ENCODE measurements at places on chromosomes 4 and X. TPM values are rescaled to one million over a fixed set of nuclear protein-coding genes. Genes with fewer than 3 reads are reported as not detected.

DNA sequence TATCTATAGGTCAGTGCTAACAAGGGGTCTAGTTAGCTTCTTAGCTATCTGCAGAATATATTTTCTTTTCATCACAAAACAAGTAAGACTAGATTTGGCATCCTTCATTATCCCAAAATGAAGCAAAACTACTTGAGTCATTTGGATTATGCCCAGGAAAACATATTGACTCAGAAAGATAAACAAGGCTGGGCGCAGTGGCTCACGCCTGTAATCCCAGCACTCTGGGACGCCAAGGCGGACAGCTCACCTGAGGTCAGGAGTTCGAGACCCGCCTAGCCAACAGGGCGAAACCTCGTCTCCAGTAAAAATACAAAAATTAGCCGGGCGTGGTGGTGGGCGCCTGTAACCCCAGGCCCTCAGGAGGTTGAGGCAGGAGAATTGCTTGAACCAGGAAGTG, 18.0 kb upstream of the MND1 start:
- H3K4me1 ChIP-seq: no peaks in the 10 kb centered on the region
- peaks cover 18% of the 10 kb centered on the region for H3K27me3 ChIP-seq
- DNase-seq: no peak
- no peaks in the 10 kb centered on the region for H3K36me3 ChIP-seq

- H3K4me3 ChIP-seq: no peak overlapping the region
- H3K27me3 ChIP-seq: no peaks in the 10 kb centered on the region
- H3K4me1 ChIP-seq: no peaks in the 10 kb centered on the region
- H3K27ac ChIP-seq: no peak overlapping the region
- no peaks in the 10 kb centered on the region for H3K36me3 ChIP-seq
Observed at GRCh38 chr4:21366312-21366711, 582.3 kb downstream of the KCNIP4 start.

DNA sequence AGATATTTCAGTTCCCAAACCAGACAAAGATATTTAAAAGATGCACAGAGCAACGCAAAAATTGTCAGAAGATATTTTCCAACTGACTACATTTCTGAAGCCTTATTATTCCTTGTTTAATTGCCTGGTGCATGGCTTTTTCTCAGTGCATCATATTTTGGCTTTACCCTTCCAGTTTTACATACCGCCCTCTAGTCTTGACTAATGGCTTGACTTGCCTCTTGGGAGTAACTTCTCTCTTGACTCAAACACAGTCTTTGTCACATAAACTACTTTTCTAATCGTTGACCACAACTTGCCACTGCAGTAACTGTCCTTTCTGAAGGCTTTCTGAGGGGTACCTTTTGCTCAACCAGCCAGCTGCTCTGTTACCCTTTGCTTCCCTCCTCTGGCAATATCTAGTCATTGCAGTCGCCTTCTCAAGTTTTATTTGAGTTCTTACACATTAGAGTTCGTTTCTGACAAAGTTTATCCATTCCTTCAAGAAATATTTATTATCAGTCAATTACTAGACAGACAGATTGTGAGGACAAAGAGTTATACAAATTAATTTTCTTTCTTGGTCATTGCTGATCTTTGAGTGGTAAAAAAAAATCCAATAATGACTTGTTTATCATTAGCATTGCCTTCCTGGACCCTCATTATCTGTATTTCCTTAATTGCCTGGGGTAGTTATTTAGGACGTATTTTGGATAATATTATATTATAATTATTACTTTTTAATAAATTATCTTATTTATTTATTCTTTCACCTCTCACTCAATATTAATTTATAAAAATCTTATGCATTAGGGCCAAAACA, 506.9 kb upstream of the PCDH10 start:
- no peak overlapping the region for H3K27ac ChIP-seq
- no peaks in the 10 kb centered on the region for H3K36me3 ChIP-seq
- no peaks in the 10 kb centered on the region for H3K27me3 ChIP-seq
- H3K4me1 ChIP-seq: no peaks in the 10 kb centered on the region
- H3K4me3 ChIP-seq: no peak overlapping the region

DNA sequence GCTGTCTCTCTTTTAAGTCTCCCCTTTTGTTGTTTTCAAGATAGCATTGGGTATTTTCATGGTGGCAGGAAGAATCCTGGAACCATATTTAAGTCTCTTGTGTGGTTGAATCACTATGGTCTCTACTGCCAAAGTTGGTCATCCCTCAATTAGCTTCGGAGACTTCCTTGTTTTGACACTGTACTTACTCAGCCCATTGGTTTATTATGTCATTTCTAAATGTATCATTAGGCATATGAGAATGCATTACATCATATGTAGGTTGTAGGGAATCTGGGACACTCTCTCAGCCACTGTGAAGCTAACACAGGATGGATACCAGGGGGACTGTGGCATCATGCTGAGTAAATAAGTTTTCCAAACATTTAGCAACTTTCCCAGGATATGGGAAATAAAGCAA, 211.8 kb downstream of the DTHD1 start:
- no peak for DNase-seq
- H3K4me1 ChIP-seq: no peaks in the 10 kb centered on the region
- no peak overlapping the region for H3K27ac ChIP-seq
- no peak overlapping the region for H3K4me3 ChIP-seq
- no peaks in the 10 kb centered on the region for H3K36me3 ChIP-seq

DNA sequence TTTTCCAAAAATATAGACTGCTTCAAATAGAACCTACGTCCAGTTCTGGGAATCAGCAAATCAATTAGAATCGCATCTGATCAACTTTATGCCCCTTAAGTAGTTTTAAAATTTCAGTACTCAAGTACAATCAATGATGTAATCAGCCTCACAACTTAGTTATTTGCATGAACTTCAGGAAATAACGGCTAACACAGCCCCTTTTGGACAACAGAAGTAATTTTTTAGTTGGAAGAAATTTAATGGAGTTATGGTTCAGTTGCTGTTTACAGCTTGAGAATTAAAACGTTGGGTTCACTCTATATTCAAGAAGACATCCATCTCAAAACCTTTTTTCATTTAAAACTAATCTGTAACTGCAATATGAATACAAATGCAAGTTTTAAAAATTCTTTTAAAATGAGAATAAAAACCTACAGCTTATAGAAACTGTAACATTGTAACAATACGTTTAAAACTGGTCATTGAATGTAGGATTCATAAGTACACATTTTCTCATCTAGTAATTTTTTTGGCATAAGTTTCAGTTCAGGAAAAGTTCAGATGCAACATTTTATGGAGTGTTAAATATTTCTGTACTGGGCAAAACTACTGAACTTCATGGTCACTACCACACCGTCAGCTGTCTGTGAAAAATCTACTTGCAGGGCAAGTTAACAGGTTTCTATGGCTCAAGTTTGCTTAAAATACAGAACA, 956 bp downstream of the TAPT1 start:
- DNase-seq: no peak
- H3K27ac ChIP-seq: peak overlapping the region; percentile 87
- H3K27me3 ChIP-seq: no peaks in the 10 kb centered on the region
- peaks cover 22% of the 10 kb centered on the region for H3K36me3 ChIP-seq
- H3K4me1 ChIP-seq: peaks cover 48% of the 10 kb centered on the region

DNA sequence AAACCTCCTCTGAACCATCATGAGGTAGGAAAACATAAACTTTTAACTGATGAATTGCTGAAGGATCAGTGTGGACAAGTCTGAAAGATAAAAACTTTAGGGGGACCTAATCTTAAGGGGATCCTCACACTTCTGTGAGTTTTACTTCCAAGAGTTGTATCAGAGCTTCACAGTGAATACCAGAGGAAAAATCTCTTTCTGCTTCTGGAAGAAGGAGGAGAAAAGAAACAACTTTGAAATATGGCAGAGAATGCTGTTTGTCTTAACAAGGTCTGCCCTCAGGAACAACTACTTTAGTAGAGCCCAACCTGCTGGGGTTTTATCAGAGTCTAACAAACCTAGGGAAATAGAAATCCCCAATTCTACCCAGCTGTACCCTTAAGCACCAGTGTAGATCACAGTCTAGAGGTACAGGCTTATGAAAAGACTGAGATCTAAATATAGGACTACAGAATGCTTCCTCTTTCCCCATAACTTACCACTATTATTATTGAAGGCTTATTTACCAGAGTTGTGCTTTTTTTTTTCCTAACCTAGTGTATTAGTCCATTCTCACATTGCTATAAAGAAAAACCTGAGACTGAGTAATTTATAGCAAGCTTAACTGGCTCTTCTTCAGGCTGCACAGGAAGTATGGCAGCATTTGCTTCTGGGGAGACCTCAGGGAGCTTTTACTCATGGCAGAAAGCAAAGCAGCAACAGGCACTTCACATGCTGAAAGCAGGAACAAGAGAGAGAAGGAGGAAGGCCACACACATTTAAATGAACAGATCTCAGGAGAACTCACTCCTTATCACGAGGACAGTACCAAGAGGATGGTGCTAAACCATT, 167.9 kb downstream of the CAMK2D start:
- no peak for DNase-seq
- H3K4me3 ChIP-seq: no peak overlapping the region

DNA sequence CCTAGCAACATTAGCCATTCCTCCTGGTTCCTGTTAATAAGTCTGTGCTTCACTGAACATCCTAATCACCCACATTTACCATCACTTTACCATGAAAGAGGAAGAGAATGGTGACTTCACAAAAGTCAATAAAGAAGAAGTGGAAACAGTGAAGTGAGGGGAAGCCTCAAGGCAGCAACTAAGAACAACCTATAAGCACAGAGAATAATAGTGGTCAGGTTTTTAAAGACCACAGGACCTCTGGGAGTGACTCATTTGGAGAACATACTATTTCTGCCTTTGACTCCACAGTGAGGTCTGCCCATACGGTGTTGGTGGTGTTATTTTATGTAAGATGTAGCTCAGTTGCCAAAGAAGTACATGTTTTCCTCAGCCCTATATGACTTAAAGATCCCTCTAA, 86.0 kb upstream of the TET2 start:
- H3K27me3 ChIP-seq: no peaks in the 10 kb centered on the region
- peak; percentile 56 for DNase-seq
- no peaks in the 10 kb centered on the region for H3K36me3 ChIP-seq
- peak overlapping the region; percentile 86 for H3K27ac ChIP-seq
- peaks cover 31% of the 10 kb centered on the region for H3K4me1 ChIP-seq

DNA sequence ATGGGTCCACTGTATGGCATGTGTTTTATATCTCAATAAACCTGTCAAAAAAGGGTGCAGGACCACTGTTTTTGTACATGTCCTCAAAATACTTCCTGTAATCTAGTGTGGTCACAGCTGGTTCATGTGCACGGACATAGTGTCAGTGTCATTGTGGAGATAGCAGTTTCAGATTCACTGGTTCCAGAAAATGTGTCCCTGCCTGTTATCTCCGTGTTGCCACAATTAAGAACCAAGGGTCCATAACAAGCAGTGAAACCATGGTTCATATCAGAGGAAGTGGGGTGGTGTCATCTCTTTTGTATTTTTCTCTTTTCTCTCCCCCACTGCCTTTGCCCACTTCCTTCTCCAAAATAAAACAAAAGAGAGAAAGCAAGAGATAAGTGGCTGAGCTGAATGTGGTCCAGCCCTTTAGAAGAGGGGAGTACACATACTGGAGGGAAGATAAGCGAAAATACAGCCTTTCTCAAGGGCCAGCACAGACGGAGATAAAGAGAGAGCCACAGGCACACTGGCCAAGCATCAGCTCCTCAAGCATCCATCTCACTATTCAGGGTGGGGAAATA, 51.2 kb downstream of the TBL1X start:
- H3K4me1 ChIP-seq: peaks cover 37% of the 10 kb centered on the region
- H3K27ac ChIP-seq: peak overlapping the region; percentile 91
- H3K4me3 ChIP-seq: peak overlapping the region; percentile 68

DNA sequence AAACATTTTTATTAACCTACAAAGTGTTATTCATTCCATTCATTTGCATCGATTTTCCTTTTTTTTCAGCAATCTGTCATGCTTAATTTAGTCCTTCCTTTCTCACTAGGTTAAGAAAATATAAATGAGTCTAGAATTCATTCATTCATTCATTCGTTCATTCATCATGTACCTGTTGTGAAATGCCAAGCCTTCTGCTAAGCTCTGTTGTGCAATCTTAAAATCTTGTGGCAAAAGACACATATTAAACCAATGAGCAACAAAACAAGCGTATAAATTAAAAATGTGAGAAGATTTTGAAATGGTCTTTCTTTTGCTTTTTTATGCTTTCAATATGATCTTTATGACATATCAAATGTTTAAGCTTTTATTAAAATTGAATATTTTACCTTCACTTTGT, 88.6 kb upstream of the MAD2L1 start:
- H3K4me1 ChIP-seq: no peaks in the 10 kb centered on the region
- peaks cover 6% of the 10 kb centered on the region for H3K27me3 ChIP-seq
- no peaks in the 10 kb centered on the region for H3K36me3 ChIP-seq
- no peak overlapping the region for H3K27ac ChIP-seq
- H3K4me3 ChIP-seq: no peak overlapping the region

- no peaks in the 10 kb centered on the region for H3K4me1 ChIP-seq
- no peaks in the 10 kb centered on the region for H3K36me3 ChIP-seq
- no peak overlapping the region for H3K4me3 ChIP-seq
- no peaks in the 10 kb centered on the region for H3K27me3 ChIP-seq
Observed at GRCh38 chrX:28188526-28188925, 207.3 kb upstream of the DCAF8L1 start.

DNA sequence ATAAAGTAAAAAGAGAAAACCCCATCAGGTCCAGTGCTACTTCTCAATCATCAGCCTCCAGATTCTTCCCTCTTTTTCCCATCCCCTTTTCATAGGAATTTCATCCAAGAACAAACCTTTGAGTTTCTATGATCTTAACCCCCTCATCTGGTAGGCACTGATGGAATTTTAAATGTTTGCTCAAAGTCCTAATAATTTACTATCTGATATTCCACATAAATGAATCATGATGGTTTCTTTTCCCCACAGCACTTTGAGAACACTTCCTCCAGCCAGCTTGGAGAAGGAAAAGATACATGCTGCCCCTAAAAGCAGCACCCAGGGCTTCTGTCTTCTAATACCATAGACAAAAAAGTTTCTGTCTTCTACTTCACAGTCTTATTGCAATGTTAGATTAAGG, 19.4 kb upstream of the KLHL8 start:
- H3K36me3 ChIP-seq: peaks cover 2% of the 10 kb centered on the region
- H3K27ac ChIP-seq: no peak overlapping the region
- no peak for DNase-seq
- H3K4me3 ChIP-seq: no peak overlapping the region

- DNase-seq: no peak
- H3K36me3 ChIP-seq: no peaks in the 10 kb centered on the region
- H3K27ac ChIP-seq: no peak overlapping the region
- no peaks in the 10 kb centered on the region for H3K4me1 ChIP-seq
- H3K4me3 ChIP-seq: no peak overlapping the region
- H3K27me3 ChIP-seq: peaks cover 2% of the 10 kb centered on the region
Observed at GRCh38 chr4:94680176-94680862, 77.4 kb upstream of the BMPR1B start.

GRCh38 chrX:66756717-66757116, 117.8 kb upstream of the EDA2R start:
- no peaks in the 10 kb centered on the region for H3K36me3 ChIP-seq
- no peak for DNase-seq
- H3K4me3 ChIP-seq: no peak overlapping the region

NEK1 gene
- 15.7 TPM for total RNA-seq

CXCL5 gene
- not detected for total RNA-seq

MECP2 gene
- total RNA-seq: 65.5 TPM

GRPEL1 gene
- 49.4 TPM for total RNA-seq

Measured in activated CD8-positive, alpha-beta T cell treated with anti-CD3 and anti-CD28 coated beads, Interleukin-2, amount 10 ng/mL, durations not matched to agents 7 days and 5 days (primary cell).